Choroid plexus epithelial cell (primary cell): ENCODE measurements at places on chromosomes 5 and 9.

GRCh38 chr5:28809811-28810750, 1771.7 kb upstream of the CDH9 start:
- no peak for DNase-seq

GRCh38 chr5:158433634-158434033, 574.7 kb upstream of the CLINT1 start:
- no peak for DNase-seq

GRCh38 chr9:104247899-104248460, 153.9 kb downstream of the SMC2 start:
- DNase-seq = no peak

DNA sequence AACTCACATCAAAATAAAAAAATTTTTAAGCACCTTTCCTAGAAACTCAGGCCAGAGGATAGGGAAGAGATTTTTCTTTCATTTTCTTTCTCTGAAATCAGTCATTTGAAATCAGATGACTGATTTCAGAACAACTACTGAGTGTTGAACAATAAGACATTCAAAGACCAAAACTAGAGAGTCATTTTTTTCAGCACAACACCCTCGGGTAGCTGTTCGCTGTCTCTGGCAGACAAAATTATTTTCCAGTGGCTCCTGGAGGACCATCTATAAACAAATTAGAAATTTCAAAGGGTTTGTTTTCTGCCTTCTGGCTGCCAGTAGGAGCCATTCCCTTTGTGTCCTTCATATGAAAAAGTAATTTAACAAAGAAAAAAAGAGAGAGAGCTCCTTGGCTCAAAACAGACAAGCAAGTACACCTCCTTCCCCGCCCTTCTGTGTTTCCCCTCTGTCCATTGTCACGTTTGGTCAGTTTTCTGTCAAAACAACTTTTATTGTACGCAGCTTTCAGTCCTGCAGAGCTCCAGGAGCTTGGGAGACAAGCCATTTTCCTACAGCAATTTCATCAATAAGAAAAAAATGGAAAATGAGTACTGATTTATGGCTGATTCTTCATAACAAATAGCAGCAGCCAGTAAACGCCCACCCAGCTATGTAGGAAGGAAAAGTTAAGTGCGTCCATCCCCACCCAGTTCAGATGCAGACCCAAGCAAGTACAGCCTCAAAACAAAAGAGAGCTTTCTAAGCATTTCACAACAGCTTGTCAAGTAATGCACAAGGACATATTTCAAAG, 405.2 kb downstream of the ZNF608 start:
- peak; percentile 17 for DNase-seq

DNA sequence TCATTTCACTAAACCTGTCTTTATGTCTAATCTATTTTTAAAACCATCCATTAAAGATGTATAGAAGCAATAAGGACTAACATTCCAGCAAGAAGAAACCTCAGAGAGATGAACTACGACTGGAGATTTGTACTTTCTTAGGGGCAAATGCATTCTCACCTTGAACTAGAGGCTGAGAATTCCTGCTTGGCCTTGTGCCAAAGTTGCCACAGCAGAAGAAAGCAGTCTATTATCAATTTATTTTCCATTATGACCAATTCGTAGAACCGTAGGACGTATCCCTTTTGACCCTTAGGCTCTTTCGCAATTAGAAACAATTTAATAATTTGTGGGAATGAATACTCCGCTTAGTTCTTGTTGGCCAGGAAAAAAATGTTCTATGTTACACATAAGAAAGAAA, 1647.4 kb upstream of the CDH9 start:
- DNase-seq = no peak
